ENCODE measurements at places on chromosomes 1 and 21. TPM values are rescaled to one million over a fixed set of nuclear protein-coding genes. Genes with fewer than 3 reads are reported as not detected.

The NKAIN1 gene
- total RNA-seq, result 0.14 TPM

DNA sequence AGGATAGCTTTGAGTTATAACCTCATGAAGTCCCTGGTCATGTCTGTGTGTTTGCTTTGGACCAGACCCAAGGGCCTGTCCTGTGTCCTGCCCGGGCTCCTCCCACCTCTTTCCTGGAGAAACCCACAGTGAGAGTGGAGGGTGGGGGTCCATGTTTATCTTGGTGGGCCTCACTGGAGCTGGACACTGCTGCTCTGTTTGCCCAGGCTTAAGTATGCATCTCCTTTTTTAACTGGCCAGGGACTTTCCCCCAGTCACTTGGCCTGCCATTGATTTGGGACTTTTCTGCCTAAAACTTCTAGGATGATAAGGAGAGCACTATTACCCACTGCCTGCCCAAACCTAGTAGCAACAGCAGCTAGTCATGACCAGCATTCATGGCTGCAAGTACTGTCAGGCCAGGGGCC lies 49.8 kb downstream of the DDR2 start:
- DNase-seq, result no peak

The PTAFR gene
- total RNA-seq, result 2.7 TPM

- no peak for DNase-seq
Measured at GRCh38 chr1:31901838-31902509, 36.2 kb downstream of the PTP4A2 start.

The DIP2A gene
- 23.9 TPM for total RNA-seq

The OMA1 gene
- total RNA-seq, result 27.8 TPM

- no peak for DNase-seq
Measured at GRCh38 chr1:198888379-198888943, 249.6 kb downstream of the PTPRC start.

The SZRD1 gene
- total RNA-seq, result 108 TPM

The SEMA4A gene
- total RNA-seq, result 2.2 TPM

The PPFIA4 gene
- 22.2 TPM for total RNA-seq

The ADAMTS1 gene
- total RNA-seq, result 59.3 TPM

- no peak for DNase-seq
Measured at GRCh38 chr1:7315316-7315715, 455.8 kb upstream of the VAMP3 start.

DNA sequence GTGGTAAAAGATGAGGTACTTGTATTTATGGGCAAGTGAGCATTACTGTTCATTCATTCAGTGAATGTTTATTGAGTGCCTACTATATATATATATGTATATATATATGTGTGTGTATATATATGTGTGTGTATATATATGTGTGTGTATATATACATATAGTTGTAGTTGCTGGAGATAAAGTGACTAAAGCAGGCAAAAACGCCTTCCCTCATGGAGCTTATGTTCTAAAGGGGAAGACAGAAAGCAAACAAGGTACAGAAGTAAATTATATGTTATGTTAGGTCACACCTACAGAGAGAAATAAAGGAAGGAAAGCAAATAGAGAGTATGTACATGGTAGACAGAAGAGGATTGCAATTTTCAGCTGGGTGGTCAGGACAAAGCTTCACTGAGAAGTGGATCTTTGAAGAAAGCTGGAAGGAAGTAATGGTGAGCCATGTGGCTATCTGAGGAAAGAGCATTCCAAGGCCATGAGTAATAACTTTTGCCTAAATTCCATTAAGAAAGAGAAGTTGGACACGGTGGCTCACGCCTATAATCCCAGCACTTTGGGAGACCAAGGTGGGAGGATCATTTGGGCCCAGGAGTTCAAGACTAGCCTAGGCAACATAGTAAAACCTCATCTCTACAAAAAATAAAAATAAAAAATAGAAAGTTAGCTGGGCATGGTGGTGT lies 33.5 kb upstream of the KLF17 start:
- DNase-seq, result no peak

GRCh38 chr1:29842130-29842529 lies 605.8 kb downstream of the PTPRU start:
- no peak for DNase-seq

- no peak for DNase-seq
Measured at GRCh38 chr1:26027716-26028489, 6.3 kb downstream of the EXTL1 start.

The SPATA6 gene
- 10.8 TPM for total RNA-seq

Data from Right ventricle myocardium inferior (tissue), 1 donor.